ENCODE measurements at places on chromosomes 4 and X.

- DNase-seq = no peak
Observed at GRCh38 chr4:139227729-139228404, 50.8 kb upstream of the ELF2 start.

GRCh38 chr4:87511500-87511899, 17.7 kb downstream of the SPARCL1 start:
- DNase-seq = no peak

DNA sequence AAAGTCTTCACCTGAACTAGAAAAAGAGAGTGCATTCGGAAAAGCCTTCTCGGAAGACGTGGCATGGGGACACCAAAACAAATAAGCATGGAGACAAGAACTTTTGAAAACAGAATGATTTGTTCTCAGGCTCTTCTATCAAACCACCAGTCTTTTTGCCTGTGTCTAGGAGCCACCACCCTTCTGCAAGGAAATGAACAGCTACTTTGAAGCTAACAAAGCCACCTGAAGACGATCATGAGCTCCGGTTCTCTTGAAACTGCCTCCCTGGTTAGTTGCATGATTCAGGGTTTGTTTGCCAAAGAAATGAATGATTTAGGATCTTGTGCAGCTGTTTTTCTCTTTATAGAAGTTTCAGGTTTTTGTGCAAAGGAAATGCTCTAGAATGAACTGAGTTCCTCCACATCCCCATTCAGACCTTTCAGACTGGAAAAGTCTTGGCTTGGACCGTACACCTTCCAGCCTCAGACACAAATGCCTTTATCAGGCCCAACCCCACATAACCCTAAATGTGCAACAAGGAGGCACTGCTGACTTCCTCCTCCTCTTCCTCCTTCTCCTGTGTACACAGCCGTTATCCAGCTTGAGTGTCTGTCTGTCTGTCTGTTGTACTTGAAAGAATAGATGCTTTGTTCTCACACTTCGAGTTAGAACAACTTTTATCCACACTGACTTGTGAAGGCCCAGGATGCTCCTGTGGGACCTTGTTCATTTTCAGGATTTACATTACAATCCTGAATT, 334.8 kb upstream of the KLF3 start:
- DNase-seq = no peak

DNA sequence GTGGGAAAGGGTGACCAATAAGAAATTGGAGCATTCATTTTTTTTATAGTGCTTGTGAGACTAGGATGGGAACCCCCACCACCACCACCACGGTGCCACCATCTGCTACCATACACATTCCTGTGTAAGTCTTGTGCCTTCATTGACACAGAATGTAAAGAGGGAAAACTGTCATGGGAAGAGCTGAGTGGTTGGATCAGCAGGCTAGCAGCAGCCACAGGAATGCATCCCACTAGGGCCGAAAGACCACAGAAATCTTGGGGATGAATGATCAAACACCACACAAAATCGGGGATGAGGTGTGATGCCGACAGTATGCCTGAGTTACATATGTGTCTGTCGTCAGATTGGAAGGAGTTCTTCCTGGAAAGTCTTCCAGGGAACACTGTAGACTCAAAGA, 69.2 kb downstream of the SRPX start:
- DNase-seq = no peak

GRCh38 chr4:144575181-144575580, 70.8 kb upstream of the HHIP start:
- DNase-seq = no peak

- DNase-seq = no peak
Observed at GRCh38 chr4:112411781-112412550, 104.0 kb downstream of the NEUROG2 start.

DNA sequence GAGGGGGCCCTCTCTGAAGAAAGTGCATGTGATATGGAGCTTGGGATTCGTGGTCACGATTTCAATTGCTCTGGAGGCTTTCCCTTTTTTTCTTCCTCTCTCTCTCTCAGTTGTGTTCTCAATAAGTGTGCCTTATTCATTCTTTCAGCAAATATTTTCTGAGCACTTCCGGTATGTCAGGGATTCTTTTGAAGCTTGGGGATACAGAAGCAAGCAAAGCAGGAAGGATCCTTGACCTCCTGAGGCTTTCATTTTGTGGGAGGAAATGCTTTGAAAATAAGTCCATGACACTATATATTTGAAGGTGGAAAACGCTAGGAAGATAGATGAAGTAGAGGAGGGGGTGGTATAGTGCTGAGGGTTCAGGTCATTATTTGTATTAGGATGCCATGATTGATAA, 12.6 kb upstream of the GABRE start:
- no peak for DNase-seq

GRCh38 chrX:65706041-65706828, 38.8 kb downstream of the MSN start:
- DNase-seq = no peak

DNA sequence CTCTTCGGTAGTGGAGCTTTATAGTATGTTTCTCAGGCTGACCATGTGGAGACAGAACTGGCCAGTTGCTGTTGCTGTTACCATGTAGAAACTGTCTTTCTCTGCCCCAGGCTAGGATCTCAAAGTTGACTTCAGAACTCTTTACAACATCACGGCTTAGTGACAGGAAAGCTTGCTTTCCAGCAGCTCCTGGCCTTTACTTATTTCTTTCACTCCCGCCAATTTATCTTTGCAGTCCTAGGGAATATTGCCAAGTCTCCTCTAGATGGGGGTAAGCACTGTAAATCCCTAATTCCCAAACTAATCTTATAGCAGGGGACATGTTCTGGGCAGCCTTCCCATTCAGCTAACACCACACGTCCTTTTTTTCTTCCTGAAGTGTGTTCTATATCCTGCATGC, 631.6 kb downstream of the SPRY1 start:
- DNase-seq = no peak

- DNase-seq = no peak
Observed at GRCh38 chr4:185099024-185099682, 43.9 kb upstream of the SLC25A4 start.

- DNase-seq = no peak
Observed at GRCh38 chr4:23333556-23333945, 556.3 kb downstream of the PPARGC1A start.

Measured in AG09319 (cell line).